Activated CD4-positive, alpha-beta T cell treated with anti-CD3 and anti-CD28 coated beads, Interleukin-2, Interleukin-4, amounts not matched to agents 100 ng/mL and 50 ng/mL, durations not matched to agents 16 hours and 8 hours (primary cell): ENCODE measurements at places on chromosomes 11 and 22.

DNA sequence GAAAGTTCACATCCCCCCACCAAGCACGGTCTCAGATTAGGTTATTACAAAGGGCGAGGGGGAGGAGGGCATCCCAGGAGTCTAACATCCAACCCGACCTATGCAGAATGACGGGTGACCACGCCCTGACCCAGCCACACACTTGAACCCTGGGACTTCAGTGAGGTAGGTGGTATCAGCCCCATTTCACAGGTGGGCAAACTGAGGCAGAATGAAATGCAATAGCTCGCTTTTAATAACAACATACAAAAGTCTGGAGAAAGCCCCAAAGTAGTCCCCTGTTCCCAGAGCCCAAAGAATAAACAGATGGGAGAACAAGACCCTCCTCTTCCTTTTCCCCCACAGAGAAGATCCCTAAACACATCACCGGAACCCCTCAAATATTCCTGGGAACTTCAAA lies 31.9 kb downstream of the NUP50 start:
- no peak for DNase-seq

- peak; percentile 88 for DNase-seq
Observed at GRCh38 chr22:36405671-36406538, 18.1 kb upstream of the MYH9 start.

GRCh38 chr11:45754261-45754709 lies 50.7 kb upstream of the SLC35C1 start:
- no peak for DNase-seq

DNA sequence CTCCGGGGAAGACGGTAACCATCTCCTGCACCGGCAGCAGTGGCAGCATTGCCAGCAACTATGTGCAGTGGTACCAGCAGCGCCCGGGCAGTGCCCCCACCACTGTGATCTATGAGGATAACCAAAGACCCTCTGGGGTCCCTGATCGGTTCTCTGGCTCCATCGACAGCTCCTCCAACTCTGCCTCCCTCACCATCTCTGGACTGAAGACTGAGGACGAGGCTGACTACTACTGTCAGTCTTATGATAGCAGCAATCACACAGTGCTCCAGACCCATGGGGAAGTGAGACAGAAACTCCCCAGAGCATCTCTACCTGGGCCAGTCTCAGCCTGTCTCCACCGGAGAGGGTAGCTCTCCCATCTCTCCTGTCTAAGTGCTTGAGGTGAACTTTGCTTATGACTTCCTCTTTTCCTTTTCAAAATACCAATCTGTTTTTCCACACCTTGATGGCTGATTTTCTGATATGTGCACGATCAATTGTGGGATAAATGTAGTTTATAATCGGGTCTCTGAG lies 48.5 kb upstream of the VPREB1 start:
- no peak for DNase-seq

- no peak for DNase-seq
Observed at GRCh38 chr22:20787746-20788626, 14.1 kb downstream of the SERPIND1 start.

- no peak for DNase-seq
Observed at GRCh38 chr11:91947215-91947820, 277.3 kb upstream of the FAT3 start.

GRCh38 chr11:73135346-73136284 lies 6.5 kb downstream of the FCHSD2 start:
- no peak for DNase-seq

DNA sequence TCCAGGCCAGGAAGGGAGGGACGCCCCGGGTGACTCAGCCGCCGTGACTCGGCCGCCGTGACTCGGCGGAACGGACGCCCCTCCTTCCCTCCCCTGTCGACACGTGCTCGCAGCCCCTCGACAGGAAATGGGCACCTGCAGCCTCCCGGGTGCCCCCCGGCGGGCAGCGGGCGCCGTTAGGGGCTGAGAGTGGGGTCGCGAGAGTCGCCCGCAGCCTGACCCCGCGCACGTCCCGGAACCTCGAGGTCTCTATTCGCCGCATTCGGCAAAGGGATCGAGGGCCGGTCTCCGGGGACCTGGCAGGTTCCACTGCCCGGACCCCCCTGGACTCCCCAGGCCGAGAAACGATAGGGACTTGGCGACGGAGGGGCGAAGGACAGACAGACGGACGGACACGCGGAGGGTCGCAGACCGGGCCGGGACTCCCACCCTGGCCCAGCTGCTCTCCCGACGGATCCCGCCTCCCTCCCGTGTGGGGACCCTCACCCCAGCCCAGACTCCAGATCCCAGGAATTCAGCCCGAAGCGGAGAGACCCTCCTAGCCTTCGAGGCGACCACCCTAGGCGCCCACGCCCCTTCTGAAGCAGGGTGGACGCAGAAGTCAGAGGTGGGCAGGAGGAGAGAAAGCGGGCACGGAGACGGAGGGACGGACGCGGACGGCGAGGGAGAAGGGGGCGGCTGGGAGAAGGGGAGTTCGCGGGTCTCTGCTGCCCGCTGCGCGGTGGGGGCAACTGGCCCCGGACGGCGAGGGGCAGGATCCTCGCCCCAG lies 648 bp downstream of the FOSL1 start:
- DNase-seq: peak; percentile 70

DNA sequence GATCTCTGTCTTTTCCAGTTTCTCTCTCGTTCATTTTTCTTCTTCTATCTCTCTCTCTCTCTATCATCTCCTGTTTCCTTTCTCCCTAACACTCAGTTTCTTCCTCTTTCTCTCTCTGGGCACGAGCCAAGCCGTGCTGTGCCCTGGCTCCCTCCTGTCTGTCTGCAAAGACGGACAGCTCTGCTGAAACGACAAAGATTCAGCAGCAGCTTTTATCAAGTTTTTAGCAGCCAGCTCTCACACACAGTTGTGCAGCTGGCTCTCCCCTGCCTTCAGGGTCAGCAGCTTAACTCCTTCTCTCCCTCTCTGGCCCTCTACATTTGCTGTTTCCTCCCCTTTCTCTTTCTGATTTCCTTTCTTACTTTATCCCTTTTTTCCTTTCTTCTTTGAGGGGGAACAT lies 352.0 kb upstream of the MPPED2 start:
- DNase-seq: no peak

DNA sequence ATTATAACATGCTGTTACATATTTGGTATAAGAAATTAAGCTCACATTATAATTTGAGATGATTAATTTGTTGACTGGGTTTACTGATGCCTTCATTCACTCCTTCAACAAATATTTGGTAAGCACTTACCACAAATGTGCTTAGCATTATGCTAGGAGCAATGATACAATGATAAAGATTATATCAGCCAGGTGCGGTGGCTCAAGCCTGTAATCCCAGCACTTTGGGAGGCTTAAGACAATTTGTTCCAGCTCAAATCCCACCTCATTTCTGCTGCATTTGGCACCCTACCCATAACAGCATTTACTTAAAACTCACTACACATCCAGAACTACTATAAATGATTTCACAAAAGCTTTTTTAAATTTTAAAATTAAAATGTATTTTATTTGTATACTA lies 1263.6 kb upstream of the RAG2 start:
- no peak for DNase-seq

GRCh38 chr11:45857961-45858474 lies 10.7 kb downstream of the CRY2 start:
- DNase-seq: no peak

DNA sequence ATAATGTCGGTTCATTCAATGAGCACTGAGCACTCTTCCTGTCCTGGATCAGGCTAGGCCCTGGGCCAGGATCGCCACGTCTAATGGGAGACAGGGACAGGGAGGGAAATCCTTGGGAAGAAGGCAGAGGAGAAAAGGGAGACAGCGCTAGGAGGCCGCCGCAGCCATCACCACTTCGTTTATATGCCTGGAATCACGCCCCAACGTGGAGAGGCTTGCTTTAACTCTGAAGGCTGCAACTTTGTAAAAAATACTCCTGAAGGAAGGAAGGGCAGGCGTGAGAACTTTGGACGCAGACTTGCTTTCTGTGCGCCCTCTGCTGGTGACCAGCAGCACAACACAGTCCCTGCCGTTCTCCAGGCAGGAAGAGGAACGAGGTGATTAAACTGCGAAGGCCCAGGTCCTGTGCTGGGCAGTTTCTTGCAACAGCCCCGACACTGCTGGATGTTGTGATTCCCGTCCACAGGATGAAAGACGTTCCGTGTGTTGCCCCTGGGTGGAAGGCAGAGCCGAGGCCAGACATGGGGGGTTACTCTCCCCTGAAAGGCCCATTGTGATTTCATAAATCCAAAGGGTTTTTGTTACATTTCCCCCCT lies 22.1 kb downstream of the RIBC2 start:
- peak; percentile 83 for DNase-seq

DNA sequence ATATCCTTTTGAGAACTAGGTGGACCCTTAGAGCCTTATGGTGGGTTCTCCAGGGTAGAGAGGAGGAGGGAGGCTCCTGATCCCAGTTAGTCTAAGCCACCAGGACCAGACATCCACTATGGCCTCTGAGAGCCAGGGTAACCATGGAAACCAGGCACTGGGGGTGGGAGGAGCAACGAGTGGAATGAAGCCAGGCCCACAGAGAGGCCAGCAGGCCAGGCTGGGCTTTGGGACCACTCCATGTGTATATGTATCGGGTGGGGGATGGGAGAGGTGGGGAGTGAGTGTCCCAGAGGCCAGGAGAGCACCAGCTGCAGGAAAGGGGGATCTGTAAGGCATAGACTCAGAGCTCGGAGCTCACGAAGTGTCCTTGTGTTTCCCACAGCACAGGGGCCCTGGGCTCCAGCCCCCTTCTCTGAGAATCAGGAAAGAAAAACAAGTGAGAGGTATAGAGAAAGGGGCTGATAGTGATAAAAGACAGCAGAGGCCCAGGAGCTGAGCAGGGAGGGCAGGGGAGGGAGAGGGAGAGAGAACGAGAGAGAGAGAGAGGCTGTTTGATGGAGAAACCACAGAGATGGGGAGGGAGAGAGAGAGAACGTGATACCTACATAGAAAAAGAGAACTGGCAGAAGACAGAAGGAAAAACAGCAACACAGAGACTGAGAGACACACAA lies 15.5 kb upstream of the TSPAN18 start:
- no peak for DNase-seq

DNA sequence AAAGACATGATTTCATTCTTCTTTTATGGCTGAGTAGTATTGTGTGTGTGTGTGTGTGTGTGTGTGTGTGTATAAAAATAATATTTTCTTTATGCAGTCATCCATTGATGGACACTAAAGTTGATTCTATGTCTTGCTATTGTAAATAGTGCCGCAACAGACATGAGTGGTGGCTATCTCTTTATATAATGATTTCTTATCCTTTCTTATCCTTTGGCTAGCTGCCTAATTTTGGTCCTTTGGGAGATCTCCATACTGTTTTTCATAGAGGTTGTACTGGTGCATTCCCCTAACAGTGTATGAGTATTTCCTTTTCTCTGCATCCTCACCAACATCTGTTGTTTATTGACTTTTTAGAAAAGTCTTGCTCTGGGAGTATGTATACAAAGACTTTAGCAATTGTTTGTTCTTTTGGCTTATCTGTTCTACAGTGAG lies 107.0 kb downstream of the STIM1 start:
- no peak for DNase-seq

DNA sequence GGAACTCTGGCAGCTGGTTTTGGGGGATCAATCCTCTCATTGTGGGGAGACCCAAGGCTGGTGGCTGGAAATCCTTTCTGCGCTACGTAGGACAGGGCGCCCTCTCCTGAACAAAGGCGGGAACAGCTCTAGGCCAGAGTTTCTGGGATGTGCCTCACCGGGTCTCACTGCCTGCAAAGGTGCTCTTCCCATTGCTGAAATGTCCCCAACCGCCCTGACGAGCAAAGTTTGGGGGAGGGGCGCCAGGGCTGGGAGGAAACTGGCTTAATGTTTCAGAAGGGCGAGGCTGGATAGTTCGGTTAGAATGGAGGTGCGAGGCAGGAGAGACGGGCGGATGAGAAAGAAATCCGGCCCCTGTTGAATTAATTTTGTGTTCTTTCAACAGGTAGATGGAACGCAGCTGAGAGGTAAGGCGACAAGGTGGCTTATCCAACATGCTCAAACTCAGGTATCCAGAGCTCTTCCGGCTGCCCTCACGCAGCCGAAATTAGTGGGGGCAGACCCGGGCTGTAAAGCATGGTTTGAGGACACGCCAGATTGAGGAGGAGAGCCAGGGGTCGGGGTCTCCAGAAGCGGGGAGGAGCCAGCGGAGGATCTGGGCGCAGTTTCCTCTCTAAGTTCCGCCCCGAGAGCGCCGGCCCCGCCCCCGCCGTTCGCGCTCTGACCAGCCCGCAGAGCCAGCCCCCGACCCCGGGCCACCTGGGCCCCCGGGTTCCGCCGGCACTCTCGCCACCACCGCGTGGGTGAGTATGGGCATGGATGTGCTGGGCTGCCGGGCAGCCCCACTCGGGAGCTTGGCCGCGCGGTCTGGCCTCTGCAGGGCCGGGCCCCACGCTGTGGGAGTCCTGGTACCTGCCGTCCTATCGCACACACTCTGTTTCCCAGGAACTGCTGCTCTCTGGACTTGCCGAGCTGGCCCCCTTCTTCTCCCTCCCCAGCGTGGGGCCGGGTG lies at the start of gene PGAP2:
Gene PGAP2, plus strand, starts transcription at position 652 of the 952 bp plus-strand sequence. CDS start 2,700 bp downstream, outside the sequence.
- peak; percentile 63 for DNase-seq

DNA sequence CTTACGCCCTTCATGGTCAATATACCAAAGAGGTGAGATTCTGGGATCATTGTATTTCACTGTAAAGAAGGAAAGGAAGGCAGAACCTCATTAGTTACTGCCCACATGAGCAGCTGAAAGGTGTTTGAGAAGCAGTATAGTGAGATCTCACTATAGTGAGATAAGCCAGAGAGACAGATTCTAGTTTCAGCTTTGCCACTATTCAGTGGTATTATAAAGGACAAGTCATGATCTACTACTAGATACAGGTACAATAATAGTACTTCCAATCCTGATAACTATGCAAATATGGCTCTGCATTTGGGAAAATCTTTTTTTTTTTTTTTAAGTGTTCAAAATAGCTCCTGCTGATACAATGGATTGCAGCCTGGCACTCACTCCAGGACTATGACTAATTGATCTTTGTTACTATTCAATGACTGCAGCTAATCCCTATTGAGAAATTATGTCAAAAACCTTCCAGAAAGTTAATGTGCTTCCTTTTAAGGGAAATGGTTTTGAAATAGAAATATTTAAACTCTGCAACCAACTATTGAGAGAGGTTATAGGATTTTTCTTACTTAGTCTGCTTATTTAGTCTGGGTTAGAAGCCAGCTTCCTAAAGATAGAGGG lies 8.3 kb upstream of the DLAT start:
- no peak for DNase-seq

DNA sequence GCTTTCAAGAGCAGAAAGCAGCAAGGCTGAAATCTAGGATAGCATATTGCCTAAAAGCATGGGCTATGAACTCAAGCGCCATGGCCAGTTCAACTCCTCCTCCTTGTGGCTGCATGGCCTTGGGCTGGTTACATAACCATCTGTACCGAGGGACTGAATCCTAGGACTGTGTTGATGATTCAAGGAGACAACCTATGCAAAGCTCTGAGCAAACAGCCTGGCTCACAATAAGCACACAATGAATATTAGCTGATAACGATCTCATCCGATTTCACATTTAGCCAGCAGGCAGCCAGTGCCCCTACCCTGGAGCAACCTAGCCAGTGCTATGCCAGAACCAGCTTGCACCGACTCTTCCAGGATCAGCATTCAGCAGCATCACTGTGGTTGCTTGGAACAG lies 698.4 kb downstream of the TBC1D22A start:
- no peak for DNase-seq
